Stimulated activated CD4-positive, alpha-beta T cell treated with anti-CD3 and anti-CD28 coated beads, Interleukin-1b, Interleukin-23, amount 100 ng/mL, for 24 hours (primary cell): ENCODE measurements at places on chromosomes 13 and 19.

- DNase-seq = peak; percentile 90
Observed at GRCh38 chr19:53365134-53365898, at the start of gene ZNF525. ZNF525 (plus strand) TSS chr19:53365705; CDS start chr19:53372282, 6,577 bp downstream.

GRCh38 chr13:37586164-37586563, 12.4 kb downstream of the POSTN start:
- no peak for DNase-seq

DNA sequence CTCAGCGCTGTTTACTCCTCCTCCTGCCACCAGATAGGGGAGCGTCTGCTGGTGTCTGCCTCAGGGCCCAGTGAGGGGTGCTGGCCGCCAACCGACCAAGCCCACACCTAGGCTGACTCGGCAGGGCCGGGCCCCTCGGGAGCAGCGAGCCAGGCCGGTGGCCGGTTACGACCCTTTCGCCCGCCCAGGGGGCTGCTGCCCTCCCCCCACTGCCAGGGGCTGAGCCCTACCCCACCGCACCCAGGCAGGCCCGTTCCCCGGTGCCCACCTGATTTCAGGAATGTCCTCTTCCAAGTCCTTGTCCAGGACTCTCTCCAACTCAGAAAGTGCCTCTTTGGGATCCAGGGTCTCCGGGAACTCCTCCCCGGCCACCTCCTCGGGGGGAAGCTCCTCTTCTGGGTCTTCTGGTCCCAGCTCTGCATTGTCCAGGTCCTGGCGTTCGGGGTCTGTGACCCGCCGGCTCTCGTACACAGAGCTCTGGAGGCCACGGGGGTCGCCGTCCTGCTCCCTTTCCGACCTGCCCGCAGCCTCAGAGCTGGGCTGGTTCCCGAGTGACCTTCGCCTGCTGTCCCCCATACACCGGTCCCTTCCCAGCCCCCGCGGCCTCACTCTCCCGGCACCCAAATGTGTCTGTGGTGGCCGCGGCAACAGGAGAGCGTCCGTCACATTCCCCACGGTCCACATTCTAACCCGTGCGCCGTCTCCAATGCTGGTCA, 31.0 kb upstream of the MIER2 start:
- DNase-seq = no peak

- no peak for DNase-seq
Observed at GRCh38 chr19:3572855-3573161, at the start of gene HMG20B. HMG20B (plus strand) TSS chr19:3572944; CDS start chr19:3573310, 366 bp downstream.

- DNase-seq = no peak
Observed at GRCh38 chr19:30419568-30420180, 47.5 kb downstream of the ZNF536 start.

DNA sequence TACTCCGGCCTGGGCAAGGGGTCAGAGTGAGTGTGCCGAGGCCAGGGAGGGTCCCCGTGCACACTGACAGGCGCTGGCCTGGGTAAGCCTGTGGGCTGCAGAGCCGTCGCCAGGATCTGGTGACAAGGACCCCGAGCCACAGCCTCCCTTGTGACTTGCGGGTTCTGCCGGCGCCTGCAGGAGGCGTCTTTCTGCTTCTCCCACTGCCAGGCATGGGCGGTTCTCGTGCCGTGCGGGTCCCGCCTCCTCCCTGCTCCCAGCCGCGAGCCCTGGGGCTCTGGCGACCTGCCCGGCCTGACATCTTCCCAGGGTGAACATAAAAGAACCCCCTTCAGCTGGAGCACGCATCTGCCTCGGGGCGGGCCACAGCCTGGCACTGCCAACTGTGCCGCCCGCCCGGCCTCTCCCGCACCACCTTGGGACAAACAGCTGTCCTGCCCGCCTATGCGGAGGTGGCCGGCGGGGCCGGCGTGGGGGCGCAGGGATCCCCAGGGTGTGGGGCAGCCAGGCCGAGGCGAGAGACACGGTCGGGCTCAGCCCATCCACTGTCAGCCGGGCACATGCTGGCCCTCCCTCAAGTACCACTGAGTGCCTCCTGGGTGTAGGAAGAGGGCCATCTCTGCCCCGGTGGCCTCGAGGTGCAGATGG, 1.5 kb upstream of the HCN2 start:
- DNase-seq = no peak

DNA sequence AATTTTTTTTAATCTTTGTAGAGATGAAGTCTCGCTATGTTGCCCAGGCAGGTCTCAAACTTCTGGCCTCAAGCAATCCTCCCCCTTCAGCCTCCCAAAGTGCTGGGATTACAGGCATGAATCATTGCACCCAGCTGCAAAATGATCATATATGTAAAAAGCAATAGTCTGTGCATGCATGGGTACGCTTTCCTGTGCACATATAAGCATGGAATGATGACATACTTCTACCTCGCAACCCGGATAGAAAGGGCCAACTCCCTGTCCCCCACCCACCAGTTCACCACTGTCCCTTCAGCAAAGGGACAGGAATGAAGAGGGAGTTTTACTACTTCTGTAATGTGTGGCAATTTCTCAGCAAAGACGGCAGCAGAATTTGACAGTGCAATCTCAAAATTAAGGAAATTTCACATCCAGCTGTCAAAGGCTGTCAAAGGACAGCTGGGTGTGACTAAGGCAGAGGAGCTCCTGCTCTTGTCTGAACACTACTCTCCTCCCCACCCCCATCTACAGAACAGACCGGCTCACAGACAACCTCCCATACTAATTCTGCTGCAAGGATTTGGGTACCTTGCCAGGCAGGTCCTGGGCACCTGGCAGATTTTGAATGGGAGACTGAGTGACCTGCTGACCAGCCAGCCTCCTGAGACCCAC, 95.6 kb downstream of the TSHZ3 start:
- no peak for DNase-seq

DNA sequence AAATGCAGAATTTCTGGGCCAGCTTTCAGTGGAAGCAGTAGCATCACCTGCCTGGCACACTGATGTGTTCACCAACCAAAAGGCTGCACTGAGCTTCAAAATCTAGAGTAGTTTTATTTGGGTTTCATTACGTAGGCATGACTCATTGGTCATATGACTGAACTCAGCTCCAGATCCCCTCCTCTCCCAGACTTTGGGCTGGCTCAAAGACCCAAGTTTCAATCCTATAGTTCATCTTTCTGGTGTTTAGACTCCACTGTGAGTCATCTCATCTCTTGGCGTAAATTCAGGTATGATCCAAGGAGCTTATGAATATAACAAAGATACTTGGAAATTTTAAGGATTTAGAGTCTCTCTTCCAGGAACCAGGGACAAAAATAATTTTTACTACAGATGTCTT, 17.7 kb downstream of the ZMYM5 start:
- DNase-seq = no peak

- DNase-seq = no peak
Observed at GRCh38 chr13:90099847-90100246, 1247.6 kb upstream of the MIR17HG start.
